ENCODE measurements at places on chromosomes 1 and 21.

- no peak for DNase-seq
Measured at GRCh38 chr21:23138797-23139196, 2140.6 kb downstream of the NCAM2 start.

DNA sequence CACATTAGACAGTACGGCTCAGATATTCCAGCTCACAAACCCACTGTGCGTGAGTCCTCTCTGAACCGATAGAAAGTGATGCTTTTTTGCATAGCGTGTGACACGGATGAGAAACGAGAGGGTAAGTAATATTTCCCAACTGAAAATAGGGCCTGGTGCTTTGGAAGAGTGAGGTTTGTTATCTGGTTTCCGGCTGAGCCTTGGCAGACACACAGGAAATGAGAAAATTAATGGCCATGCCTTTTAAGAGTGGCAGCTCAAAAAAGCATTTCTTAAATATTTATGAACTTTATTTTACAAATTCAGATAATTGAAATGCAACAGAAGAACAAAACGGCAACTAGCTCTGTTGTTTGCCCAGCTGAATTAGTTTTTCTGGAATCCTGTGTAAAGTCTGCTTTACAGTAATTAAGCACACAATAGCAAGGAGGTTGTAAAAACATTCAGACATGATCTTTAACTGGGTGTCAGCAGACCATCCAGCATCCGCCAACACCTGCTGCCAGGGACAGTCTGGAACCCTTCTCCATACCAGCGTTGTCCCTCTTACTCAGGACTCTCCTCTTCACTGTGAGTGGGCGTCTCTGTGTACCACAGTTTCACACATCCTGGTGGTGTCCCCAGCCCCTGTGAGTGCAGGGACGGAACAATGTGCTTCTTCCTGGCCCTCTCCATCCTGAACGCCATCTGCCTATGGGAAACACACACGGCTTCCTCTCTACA, 155.4 kb downstream of the PGBD5 start:
- DNase-seq: no peak

DNA sequence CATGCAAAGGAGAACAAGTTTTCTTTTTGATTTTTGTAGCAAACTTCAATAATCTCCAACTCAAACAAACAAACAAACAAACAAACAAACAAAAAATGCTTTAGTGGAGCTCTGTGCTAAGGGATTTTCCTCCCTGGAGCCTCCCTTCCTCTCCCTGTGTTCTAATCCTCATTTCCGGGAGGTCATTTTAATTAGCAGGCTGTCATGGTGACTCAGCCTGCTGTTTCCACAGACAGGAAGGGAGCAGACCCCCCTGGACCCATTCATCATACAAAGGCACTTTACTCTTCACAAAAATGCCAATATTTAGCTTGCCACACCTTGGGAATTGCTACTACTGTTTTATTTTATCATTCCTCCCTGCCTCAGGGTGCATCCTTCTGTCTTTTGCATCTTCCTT, 61.0 kb upstream of the SPATA6 start:
- DNase-seq: no peak

DNA sequence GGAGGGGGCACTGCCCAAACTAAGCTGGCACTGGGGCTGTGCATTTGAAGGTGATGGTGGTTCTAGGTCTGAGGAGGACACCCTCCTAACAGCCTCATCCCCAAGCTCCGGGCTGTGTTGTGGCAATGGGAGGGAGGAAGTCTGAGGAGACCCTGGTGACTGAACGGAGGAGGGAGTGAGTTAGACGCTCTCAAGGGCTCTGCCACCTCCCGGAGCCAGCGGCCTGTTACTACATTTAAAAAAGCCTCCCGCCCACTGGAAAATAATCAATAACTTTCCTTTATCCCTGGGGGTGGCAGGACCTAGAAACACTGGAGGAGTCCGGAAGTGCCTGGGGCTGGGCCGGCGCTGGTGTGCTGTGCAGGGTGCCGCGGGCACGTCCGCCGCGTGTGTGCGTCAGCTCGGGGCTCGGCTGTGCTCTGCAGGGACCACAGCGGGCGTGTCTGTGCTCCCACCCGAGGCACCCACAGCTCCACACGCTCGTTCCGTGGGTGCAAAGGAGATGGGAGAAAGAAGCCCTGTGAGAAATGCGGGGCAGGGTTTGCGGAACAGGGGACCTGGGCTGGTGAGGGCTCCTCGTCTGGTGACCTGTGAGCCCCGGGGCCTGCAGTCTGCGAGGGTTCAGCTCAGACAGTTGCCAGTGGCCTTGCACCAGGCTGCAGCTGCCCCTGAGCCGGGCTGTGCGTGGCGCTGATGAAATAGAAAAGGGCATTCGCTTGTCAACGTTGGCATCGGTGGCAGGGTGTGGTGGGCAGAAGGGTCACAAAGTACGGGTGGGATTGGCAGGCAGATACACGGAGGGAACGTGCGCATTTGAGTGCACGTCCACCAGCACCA, 5.3 kb downstream of the SAMD11 start:
- no peak for DNase-seq

DNA sequence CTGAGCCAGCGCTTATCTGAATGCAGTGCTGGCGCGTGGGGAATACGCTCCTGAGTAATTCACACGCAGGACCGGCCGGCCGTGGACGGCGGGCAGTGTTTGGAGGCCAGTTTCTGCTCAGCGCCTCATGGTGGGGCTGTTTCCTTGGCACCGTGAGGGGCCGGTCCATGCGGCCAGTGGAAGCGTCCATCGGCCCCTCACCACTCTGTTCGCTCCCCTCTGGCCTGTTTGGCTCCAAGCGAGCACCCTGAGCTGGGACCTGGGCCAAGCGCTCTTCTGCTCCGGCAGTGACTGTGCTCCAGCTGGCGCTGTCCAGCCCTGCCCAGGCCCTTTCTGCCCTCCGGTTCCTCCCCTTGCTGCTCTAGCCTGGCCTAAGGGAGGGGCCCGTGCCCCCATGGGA, 16.3 kb upstream of the PLCH2 start:
- DNase-seq: peak; percentile 61

GRCh38 chr21:39525601-39526000, 73.8 kb downstream of the SH3BGR start:
- no peak for DNase-seq

- DNase-seq: no peak
Measured at GRCh38 chr1:64912191-64912590, 54.2 kb downstream of the JAK1 start.

GRCh38 chr1:84855168-84855567, 37.8 kb downstream of the LPAR3 start:
- DNase-seq: no peak

DNA sequence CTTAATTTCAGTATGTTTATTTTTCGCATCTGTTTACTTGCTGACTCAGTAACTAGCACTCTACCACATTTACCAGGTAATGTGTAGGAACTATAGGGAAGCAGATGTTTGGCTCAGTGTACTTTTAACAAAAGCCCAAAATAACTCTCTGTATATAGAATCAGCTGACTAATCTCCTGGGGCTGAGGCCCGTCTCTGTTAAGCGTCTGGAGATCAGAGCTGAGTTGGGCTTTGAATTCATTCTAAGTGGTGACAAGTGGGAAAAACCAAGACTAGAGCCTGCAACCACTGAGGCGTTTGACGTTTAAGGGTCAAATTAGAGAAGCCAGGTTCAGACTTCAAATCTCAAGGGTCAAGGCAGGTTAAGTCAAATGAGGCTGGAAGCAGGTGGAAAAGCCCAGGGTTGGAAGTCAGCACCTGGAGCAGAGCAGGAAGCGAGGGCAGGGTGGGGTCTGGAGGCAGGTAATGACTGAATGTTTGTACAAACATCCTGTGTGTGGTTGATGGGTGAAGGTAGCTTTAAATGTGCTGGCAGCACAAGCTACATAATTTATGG, 56.8 kb upstream of the LYST start:
- no peak for DNase-seq

- no peak for DNase-seq
Measured at GRCh38 chr1:95095833-95096217, 21.3 kb upstream of the TLCD4 start.

GRCh38 chr1:68570871-68571270, 74.0 kb upstream of the DEPDC1 start:
- DNase-seq: no peak

DNA sequence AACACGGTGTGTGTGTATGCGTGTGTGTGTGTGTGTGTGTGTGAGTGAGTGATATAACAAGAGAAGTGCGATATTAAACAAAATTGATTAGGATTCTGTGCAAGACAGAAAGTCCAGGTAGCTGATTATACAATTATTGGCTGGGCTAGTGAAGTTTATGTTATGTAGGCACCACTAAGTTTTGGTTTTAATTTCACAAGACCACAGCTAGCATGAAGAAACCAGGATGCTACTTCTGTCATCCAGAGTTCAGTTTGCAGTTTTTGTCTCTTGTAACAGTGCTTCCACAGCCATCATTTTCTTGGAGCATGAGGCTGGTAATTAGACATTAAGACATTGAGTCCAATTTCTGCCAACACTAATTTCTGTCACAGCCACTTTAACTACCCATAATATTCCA, 1590.2 kb upstream of the B3GALT2 start:
- no peak for DNase-seq

- DNase-seq: no peak
Measured at GRCh38 chr1:183877053-183877720, 72.3 kb downstream of the RGL1 start.

DNA sequence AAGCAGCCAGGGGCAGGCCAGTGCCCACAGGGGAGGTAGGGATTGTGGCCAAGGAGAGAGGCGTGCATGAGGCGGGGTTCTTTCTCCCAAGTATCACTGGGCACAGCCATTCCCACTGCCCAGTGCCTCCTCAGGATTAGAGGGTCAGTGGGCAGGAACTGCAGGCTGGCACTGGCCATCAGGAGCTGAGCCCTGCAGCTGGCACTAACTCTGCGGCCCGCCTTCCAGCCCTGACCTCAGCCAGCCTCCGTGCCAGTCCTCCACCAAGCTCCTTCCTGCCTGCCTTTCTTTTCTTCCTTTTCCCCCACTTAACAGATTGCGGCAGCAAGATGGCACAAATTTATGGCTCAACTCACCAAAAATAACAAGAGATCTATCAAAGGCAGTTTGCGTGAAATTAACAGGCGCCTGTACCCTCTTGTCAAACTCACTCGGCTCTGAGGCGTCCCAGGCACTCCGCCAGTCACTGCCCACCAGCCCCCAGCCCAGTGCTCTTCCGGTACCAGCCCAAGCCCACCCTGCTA, 11.1 kb downstream of the ADGRB2 start:
- no peak for DNase-seq

DNA sequence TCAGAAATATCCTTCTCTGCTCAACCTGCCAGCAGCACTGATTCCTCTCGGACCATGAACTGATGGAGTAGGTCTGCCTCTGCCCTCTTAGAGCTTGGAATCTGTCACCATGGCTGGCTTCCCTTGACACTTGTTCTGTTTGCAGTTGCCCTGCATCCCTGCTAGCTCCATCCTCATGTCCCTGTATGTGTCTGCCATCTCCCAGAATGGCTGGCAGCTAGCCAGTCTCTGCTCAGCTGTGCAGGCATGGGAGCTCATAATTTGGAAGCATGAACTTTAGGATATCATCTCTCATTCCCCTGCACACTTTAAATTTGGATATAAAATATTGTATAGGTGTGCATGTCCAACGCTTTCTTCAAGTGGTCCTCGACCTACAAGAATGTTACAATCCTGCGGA, 95.4 kb downstream of the C1orf94 start:
- no peak for DNase-seq

Data from retina (tissue), 1 donor.